Pericardium fibroblast (primary cell): ENCODE measurements at places on chromosomes 1 and 21. TPM values are rescaled to one million over a fixed set of nuclear protein-coding genes. Genes with fewer than 3 reads are reported as not detected.

The PGLYRP4 gene
- not detected in 2 replicates for total RNA-seq

The PNRC2 gene
- total RNA-seq: 68.0 and 68.9 TPM in 2 replicates

The CLDN17 gene
- total RNA-seq: not detected in 2 replicates

The CD101 gene
- 0.09 and 0.12 TPM in 2 replicates for total RNA-seq

The DDR2 gene
- total RNA-seq: 94.6 and 158 TPM in 2 replicates

The COL8A2 gene
- 9.4 and 21.4 TPM in 2 replicates for total RNA-seq

The MCL1 gene
- 158 and 211 TPM in 2 replicates for total RNA-seq

The MOV10 gene
- total RNA-seq: 28.4 and 29.1 TPM in 2 replicates
